ENCODE measurements at places on chromosomes 11 and 22.

DNA sequence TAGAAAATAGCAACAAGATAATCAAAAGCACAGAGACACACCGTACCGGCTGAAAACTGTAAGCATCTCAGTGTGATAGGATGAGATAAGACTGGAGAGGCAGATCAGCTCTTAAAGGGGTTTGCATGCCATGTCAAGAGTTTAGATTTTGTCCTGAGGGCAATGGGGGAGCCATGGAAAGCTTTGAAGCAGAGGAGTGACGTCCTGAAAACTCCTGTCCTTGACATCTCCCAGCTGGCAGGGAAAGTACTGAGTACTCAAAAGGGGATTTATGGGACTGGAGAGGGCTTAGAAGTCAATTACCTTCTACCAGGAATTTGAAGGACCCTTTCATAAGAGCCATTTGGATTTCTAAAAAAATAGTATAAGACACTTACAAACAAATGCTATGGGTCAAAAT, 420.5 kb upstream of the NARS2 start:
- no peak for DNase-seq

DNA sequence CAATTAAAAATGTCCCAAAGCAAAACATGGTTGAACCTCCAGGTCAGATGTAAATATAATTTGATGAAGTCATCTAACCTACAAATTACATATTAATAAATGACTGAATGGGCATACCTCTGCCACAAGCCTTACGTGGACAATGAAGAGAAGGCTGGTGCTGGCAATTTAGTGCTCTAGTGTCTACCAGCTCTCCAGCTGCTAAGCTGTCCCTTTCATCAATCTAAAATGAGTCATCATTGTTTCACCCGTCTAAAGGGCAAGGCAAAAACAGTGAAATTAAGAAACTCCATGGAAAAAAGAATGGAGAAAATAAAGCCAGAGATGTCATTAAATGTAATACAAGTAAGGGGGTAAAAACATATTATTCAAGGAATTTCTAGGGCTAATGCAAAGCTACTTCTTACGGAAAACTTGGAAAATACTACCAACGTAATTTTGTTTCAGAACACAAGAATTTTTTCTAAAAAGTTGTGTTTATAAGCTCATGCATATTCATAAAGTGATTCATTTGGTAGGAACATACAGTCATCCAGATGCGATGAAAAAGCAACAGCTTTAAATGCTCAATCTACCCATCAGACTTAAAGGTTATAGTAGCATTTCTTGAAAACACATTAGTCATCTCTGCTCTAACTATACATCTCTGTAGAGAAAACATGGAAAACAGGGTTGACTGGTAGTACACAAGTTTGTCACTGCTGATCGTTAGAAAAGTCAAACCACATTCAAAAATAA, 71.5 kb downstream of the SIK3 start:
- DNase-seq = peak; percentile 57

DNA sequence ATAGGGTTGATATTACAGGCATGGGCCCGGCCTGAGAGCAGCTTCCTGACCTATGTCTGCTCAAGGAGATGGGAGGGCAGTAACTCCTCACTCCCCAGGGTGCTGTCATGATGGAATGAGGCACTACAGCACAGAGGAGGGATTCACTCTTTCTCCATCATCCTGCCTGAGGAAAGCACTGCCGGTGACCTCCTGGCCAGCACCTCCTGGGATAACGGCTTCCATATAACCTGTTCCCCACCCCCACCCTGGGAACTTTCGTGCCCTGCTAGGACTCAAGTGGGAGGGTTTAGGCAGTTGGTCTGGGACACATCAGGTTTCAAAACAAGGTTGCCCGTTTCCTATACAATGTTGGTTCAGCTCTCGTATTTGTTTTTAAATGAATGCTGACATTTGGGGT, 42.7 kb upstream of the MN1 start:
- no peak for DNase-seq

DNA sequence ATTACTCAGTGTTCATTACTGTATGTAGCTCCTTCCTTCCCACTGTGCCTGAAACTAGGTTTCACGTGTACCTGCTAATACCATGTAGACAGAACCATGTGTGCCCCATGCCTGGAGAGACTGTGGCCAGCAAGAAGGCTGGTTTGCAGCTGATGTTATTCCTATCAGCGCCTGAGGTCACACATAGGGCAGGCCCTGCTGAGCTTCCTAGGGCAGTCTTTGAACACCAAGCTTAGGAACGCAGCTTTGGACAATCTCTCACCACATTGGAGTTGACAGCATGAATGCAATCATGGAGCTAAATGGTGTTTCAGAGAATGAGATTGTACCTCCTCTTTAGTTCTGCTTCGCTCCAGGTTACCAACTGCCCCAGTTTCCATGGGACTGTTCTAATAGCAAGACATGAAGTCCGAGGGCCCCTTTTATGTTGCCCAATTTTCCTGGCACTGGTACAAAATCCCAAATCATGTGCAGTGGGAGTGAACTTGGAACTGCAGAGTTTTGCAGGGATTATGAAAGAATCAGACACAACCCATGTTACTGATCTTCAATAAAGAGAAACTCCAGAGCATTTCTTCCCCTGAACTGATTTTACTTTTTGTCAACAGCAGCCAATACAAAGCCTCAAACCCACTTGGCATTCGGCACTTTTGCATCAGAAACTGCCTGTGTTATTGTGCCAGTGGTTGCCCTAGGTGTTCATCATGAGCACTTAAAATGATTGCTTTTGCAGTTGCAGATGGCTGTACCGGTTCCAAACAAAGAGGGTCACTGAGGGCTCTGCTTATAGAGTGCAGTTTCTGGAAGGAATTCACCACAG, 154.2 kb upstream of the TTC12 start:
- DNase-seq = no peak

DNA sequence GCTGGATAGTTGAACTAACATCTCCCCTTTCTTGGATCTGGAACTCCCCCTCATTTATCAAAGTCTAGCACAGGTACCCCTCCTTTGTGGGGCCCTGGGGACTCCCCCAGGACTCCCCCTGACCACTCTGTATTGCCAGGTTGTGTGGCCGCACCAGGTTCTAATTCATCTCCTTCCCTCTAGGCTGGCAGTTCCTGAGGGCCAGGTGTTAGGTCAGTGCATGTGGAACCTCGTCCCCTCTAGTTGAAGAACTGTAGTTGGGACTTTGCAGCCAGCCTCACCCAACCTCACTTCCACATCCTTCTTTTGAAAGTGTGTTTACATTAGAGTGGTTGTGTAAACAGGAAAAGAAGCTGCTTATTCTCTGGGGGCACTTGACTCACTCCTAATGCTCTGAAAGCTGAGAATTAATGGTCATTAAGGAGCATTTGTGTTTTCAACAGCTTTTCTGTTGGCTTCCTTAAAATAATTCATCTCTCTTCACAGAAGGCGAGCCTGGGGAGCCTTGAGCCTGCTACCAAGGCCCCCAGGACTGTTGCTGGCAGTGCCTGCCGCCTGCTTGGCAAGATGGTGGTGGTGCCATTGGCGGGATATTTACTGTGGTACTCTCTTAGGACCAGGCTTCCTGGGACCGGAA, 11.8 kb downstream of the UPB1 start:
- DNase-seq = peak; percentile 16

DNA sequence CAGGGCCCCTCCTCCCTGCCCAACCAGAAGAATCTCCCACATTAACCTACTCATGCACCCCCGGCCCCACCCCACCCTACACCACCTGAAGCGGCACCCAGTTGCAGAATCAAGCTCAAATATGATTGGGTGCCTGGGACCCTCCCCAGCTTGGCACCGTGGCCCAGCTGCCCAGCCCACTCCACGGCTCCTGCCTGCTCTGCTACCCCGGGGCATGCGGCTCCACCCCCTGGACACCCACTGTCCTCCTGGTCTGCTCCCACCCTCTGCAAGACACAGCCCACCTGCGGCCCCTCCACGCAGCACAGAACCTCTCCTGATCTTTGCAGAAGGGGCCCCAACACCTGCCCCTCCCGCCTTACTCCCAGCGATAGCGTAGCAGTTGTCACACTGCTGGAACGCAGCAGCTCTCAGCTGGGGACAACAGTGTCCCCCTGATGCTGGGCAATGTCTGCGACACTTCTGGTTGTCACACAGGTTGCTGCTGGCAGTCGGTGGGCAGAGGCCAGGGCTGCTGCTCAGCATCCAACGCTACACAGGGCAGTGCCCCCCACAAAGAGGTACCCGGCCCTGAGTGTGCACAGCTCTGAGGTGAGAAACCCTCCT, 32.0 kb upstream of the TESMIN start:
- no peak for DNase-seq

DNA sequence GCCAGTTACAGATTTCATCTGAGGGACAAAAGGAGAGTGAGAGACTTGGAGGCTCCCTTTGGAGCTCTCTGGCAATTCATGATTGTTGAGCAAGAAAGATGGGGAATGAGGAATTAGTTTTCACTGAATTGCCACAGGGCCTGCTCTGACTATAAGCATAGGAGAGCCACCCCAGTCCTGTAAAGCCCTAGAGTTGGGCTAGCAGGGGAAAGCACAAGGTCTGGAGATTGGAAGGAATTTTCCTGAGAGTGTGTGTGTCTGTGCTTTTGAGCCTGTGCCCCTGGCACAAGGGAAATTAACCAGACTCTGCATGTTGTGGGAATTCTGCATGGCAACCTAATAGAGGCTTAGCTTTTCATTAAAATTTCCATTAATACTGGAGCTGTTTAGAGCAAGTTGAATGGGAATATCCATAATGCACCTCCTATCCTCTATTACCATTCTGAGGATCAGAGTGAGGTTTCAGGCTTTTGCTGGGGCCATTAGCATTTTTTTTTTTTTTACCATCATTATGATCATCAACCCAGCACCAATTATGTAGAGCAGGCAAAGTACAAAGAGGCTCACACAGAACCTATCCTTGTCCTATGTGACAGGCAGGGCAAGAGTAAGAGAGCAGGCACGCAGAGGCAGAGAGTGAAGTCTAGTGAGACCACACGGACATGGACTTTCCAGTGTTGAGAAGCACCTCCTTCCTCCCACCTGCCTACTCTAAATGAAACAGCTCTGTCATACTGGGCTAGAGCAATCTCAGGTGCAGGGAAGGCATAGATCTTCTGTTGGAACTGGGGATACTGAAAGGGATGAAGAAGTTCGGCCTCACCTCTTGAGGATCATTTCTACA, 308.5 kb downstream of the ST3GAL4 start:
- DNase-seq = no peak

GRCh38 chr11:57402188-57403002, 11.9 kb upstream of the PRG2 start:
- DNase-seq = peak; percentile 50

- no peak for DNase-seq
These were observed 52.4 kb downstream of the AAMDC start for GRCh38 chr11:77873345-77873744.

DNA sequence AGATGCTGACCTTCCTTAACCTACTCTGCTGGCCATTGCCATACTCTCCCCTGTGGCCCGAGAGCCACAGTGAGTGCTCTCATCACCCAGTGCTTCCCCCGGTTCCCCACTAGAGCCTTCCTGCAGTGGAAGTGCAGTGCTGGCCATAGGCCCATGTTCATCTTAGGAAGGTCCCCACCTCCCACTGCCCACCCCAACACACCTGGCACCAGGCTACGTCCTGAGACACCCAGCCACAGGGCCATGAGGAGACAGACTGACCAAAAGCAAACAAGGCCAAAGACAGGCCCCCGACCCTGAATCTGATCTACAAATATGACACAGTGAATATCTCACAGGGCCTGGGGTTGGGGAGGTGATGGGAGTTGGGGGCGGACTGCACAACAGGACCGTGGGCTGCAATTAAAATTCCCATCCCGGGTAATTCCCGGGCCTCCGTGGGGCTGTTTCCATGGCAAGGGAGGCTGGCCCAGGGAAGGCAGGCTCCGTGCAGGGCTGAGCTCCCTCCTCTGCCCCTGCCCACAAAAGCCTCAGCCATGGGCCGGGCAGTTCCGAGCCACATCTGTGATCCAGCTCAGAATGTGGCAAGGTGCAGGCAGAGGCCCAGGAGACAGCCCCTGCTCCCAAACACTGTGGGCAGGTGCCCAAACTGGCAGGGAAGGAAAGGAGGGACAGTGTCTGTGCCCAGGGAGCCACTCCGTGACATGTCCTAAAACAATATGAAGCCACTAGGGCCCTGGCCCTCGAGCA, 5.1 kb upstream of the CHST1 start:
- no peak for DNase-seq

DNA sequence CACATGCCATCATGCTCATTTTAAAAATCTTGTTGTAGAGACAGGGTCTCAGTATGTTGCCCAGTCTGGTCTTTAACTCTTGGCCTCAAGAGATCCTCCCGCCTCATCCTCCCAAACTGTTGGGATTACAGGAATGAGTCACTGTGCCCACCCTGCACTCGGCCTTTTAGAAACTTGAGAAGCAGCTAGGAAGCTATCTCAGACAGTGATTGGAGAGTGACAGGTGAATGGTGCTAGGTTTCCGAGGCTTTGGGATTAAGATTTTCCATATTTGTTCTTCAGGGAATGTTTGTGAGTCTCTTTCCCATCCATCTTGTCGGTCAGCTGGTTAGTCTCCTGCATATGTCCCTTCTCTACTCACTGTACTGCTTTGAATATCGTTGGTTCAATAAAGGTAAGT, 10.5 kb downstream of the EI24 start:
- DNase-seq = no peak

- DNase-seq = peak; percentile 18
These were observed 10.2 kb upstream of the OAF start for GRCh38 chr11:120200677-120201076.

GRCh38 chr11:3156282-3156660, 8.8 kb downstream of the OSBPL5 start:
- no peak for DNase-seq

DNA sequence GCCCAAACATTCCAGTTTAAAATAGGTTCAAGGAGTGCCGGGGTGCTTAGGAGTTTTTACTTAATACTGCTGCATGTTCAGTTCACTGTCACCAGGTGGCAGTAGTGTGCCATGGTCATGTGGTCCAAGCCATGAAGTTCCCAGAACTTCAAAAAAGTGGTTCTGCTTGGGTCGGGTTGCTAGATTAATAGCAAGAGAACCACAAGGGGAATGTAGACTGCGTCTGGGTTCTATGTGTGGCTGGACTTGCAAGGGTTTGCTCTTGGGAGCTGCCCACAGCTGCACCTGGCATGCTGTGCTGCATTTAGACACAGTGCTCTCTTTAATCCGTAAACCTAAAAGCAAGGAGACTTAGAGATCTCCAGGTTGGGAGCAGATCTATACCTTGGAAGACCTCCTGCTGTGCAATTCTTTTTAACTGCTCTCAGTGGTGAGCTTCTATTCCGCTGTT, 6.5 kb upstream of the SPON1 start:
- DNase-seq = peak; percentile 48

GRCh38 chr22:31734512-31734911, 15.4 kb downstream of the PRR14L start:
- peak; percentile 20 for DNase-seq

DNA sequence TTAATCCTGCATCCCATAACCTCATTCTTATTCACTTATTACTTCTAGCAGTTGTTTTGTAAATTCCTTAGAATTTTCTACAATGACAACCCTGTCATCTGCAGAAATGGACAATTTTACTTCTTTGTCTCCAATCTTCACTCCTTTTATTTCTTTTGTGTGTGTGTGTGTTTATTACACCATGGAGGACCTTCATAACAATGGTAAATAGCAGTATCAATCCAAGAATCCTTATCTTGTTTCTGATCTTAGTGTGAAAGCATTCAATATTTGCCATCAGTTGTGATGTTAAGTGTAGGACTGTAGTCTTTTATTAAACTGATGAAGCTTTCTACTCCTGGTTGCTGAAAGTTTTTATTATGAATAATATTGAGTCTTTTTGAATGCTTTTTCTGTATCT, 109.1 kb downstream of the MPPED2 start:
- DNase-seq = no peak

Measured in SW480 (cell line).